ENCODE measurements at places on chromosomes 11 and 22.

DNA sequence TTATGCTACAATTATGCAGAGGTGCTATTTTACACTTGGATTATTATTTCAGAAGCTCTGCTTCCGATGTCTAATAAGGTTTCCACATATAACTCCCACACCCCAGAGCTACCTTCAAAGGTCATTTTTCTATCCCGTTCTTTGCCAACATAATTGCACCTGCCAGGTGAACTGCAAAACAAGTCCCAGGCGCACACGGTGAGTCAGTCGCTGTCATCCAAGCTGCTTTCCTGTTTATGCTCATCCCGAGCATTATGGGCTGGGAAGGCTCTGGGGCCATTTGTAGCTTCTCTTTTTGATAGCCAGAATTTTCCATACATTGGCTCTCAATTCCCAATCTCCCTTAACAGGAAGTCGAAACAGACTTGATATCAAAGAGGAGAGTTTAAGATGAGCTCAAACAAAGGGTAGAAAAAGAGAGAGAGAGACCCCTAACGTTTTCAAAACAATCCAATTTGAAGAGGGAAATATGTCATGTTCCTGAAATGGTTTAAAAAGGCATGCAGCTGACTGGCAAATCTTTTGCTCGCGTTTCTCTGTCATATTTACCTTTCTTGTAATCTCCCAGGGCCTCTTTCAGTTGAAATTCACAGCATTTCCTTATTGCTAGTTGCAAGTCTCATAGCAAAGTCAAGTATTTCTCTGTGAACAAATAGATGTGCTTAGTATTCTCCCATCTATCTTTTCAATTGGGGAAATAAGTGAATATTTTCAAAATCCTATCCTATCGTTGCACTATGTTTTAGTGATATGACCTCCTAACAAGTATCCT lies 815.9 kb downstream of the KCNA4 start:
- no peak for DNase-seq

- DNase-seq: no peak
Observed at GRCh38 chr11:115257270-115257669, 246.9 kb downstream of the CADM1 start.

DNA sequence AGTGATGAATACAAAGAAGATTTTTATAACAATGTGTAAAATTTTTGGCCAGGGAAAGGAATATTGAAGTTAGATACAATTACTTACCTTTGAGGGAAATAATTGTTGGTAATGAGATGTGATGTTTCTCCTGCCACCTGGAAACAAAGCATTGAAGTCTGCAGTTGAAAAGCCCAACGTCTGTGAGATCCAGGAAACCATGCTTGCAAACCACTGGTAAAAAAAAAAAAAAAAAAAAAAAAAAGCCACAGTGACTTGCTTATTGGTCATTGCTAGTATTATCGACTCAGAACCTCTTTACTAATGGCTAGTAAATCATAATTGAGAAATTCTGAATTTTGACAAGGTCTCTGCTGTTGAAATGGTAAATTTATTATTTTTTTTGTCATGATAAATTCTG lies 5.3 kb downstream of the BIRC3 start:
- DNase-seq: no peak

- no peak for DNase-seq
Observed at GRCh38 chr22:35498026-35498800, 42.4 kb upstream of the RASD2 start.

GRCh38 chr11:2374456-2375201 lies 2.5 kb upstream of the CD81 start:
- DNase-seq: no peak

DNA sequence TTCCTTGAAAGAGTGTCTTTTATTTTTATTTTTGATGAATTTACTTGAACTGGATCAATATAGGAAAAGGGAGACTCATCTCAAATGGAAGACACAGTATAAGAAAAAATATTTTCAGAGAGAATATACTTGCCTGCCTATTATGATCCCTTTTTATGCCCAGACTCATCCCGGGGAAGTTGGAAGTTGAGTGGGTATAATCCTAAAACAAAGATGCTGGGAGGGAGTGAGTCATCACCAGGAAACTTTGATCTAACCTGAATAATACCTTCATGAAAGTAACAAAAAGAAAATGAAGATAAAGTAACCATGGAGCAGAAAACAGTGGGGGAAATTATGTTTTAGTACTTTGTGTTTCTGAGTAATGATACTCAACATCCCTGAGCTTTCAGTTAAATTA lies 1514.0 kb downstream of the FAM181B start:
- no peak for DNase-seq

- DNase-seq: peak; percentile 60
Observed at GRCh38 chr11:832529-833113, at the start of gene CD151. CD151 (plus strand) TSS chr11:832952; CDS start chr11:836070, 3,118 bp downstream.

DNA sequence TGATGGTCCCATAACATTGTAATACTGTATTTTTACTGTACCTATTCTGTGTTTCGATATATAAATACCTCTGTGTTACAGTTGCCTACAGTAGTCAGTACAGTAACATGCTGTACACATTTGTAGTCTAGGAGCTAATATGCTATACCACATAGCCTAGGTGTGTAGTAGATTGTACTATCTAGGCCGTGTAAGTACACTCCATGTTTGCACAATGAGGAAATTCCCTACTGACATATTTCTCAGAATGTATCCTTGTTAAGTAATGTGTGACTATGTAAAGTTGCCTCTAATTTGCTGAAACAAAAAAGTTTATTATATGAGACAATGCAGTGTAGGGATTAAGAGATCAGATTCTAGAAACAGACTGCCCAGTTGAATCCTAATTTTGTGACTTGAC lies 21.3 kb downstream of the CAPRIN1 start:
- no peak for DNase-seq

GRCh38 chr11:34305193-34305592 lies 52.6 kb downstream of the ABTB2 start:
- no peak for DNase-seq

- no peak for DNase-seq
Observed at GRCh38 chr11:2273311-2273710, 2.9 kb upstream of the ASCL2 start.

DNA sequence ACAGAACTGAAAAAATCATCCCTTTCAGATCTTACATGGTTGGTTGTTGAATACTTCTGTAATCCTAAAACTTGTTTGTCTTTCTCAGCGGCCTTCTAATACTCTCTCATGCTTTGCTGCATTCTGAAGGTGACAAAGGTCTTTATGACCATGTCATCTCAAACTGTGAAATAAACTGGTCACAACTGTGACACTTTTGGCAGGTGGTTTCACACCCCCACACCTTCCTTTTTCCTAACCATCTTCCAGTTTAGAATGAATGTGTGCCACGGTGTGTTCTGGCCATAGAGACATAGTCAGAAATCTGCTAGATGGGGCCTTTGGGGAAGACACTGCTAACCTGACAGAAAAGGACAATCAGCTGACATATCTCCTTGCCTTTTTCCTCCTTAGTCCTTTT lies 14.7 kb upstream of the RFPL3 start:
- DNase-seq: no peak

DNA sequence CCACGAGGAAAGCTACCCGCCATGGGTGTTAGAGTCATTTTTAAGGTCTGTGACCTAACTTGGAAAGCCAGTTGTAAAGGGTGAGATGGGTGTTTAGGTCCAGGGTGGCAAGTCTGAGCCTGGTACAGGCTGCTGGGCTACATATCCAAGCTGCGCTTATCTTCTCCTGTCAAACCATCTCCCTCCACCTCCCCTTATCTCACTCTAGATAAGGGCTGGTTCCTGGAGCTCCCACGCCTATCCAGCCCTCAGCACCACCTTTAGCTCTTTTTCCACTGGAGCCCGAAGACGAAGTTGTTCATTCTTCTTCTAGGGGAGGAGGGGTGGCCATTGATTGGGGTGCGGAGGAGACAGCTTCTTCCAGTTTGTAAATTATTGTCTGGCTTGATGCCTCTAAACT lies 48.5 kb downstream of the MICAL2 start:
- DNase-seq: no peak

DNA sequence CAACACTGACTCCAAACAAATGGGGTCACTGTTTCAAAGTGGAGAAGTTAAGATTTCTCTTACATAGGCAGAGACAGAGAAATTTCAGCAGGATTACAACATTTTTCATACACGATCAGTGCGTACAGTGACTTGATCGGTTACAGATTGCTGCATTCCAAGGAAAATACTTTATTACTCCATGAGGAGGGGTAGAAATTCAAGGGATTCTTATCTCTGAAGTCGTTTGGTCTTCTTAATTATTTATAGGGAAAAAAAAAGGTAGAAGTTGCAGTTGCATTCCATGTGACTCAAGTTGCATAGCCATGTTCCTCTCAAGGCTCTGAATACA lies 10.7 kb upstream of the SMIM38 start:
- no peak for DNase-seq

DNA sequence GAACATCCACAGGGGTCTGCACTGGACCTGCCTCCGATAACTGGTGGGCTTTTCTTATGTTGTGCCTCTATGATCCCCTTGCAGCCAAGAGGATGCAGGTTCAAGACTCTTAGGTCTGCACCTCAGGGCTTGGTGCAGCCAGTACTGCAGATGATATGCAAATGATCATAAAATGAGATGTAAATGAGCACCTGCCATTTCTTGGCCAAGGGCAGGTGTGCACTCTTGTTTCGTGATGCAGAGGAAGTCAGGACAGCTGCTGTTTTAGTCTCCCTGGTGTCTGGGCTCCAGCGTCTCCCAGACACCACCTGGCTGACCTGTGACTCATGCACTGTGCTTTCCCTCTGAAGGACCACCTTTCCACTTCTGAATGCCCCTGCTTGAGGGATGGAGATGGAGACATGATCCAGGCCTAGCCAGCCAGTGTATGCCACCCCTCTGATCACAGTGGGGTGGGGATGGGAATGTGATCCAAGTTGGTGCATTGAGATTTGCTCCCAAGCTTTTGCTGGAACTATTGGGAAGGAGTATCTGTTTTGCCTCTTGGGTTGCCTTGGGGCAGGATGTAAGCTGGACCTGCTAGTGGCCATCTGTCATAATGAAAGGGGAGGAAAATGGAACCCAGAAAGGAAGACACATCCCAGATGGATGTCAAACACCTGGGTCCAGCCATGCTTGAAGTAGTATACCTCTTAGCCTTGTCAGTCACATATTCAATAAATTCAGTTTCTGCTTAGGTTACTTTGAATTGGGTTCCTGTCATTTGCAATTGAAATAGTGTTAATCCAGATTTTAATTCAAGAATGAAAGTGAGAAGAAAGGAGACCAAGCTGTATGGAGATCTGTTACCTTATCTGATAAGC lies 3.3 kb upstream of the KCNJ11 start:
- no peak for DNase-seq

- no peak for DNase-seq
Observed at GRCh38 chr22:20567993-20568417, 60.6 kb downstream of the MED15 start.

GRCh38 chr11:117979481-117980211 lies 6.5 kb upstream of the IL10RA start:
- DNase-seq: no peak

GRCh38 chr11:95788921-95789505 lies 569 bp downstream of the FAM76B start:
- DNase-seq: no peak

GRCh38 chr11:45165806-45166603 lies 19.6 kb downstream of the PRDM11 start:
- DNase-seq: no peak

DNA sequence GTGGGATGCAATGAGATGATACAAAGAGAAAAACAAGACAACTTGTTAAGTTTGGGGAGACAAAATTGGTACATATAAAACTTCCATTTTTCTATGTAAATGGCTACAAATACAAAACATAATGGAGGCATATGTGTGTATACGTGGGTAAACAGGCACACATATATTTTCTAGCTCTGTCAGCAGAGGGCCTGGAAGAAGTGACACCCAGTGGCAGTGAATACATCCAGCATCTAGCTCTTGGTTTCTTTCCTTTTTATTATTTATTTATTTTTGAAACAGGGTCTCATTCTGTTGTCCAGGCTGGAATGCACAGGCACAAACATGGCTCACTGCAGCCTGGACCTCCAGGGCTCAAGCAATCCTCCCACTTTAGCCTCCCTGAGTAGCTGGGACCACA lies 5.0 kb upstream of the RASL10A start:
- DNase-seq: no peak

- DNase-seq: no peak
Observed at GRCh38 chr22:42805998-42806830, 50.9 kb downstream of the ARFGAP3 start.

DNA sequence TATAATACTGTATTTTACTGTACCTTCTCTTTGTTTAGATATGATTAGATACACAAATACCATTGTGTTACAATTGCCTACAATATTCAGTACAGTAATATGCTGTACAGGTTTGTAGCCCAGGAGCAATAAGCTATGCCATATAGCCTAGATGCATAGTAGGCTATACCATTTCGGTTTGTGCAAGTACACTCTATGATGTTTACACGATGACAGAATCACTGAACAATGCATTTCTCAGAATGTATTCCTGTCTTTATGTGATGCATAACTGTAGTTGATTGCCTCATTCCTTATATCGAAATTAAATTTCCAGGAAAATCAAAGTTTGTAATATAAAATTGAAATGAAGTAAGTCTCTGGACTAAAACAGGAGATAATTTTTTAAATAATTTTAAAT lies 49.3 kb upstream of the OR5P2 start:
- no peak for DNase-seq

GRCh38 chr11:1303973-1304372 lies 5.5 kb downstream of the TOLLIP start:
- DNase-seq: no peak

- DNase-seq: no peak
Observed at GRCh38 chr22:27101288-27101687, 443.9 kb downstream of the MIAT start.

DNA sequence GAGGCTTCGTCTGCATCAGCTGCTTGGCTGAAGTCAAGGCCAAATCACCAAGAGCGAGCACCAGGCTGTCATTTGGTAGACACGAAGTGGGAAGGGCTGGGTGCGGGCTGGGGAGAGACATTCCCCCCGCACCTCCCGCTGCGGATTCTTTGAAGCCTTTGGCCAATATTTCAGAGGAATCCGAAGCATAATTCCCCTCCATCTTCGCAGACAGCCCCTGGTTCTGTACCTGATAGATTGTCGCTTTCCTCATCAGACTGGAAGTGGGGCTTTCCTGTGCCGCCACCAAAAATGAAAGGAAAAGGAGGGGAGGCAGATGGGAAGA lies 15.3 kb downstream of the BLID start:
- no peak for DNase-seq

DNA sequence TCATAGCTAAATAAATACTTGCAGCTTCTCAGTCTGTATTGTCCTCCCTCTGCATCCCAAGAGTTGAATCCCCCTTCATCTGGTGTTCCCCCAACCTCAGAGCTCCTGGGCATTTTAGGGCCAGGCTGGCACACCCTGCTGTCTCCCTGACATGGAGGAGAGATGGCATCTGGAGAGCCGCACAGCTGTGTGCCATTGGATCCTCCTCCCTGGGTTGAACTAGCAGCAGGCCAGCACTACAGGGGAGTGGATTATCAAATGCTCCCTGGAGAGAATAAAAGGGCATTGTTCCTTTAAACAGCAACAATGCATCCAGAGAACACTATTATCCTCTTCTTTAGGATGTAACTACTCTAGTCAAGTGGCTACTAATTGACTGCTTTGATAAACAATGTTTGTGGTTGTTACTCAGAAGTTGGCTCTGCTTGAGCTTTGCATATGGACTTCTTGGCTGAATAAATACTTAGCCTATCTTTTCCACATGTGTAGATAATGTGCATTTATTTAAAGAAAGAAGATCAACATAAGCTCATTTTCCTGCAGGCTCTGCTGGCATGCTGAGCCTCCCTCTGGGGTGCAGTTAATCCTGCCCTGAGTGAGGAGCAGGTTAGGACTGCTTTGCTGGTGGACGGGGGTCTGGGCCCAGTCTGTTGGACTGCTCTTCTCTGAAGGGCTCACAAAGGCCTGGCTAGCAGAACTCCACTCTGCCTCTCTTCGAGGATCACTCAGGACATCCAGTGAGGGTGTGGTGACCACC lies 897.2 kb downstream of the TBC1D22A start:
- DNase-seq: no peak

- DNase-seq: no peak
Observed at GRCh38 chr11:100832829-100833228, 145.7 kb downstream of the ARHGAP42 start.
